ENCODE measurements at places on chromosomes 5 and 9.

DNA sequence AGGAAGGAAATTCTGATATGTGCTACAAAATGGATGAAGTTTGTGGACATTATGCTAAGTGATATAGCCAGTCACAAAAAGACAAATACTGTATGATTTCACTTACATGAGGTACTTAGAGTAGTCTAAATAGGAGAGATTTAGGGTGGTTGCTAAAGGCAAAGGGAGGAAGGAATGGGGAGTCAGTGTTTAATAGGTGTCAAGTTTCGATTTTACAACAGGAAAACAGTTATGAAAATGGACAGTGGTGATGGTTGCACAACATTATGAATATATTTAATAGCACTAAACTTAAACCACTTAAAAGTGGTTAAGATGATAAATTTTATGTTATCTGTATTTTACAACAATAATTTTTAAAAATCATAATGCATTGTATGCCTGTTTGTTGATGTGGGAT lies 40.4 kb upstream of the ECM2 start:
- DNase-seq, result no peak

GRCh38 chr9:81035171-81035570 lies 654.2 kb downstream of the TLE1 start:
- no peak for DNase-seq

- no peak for DNase-seq
Measured at GRCh38 chr5:170513856-170514525, 10.2 kb downstream of the KCNIP1 start.

- DNase-seq, result no peak
Measured at GRCh38 chr5:156031181-156031580, 295.8 kb upstream of the SGCD start.

DNA sequence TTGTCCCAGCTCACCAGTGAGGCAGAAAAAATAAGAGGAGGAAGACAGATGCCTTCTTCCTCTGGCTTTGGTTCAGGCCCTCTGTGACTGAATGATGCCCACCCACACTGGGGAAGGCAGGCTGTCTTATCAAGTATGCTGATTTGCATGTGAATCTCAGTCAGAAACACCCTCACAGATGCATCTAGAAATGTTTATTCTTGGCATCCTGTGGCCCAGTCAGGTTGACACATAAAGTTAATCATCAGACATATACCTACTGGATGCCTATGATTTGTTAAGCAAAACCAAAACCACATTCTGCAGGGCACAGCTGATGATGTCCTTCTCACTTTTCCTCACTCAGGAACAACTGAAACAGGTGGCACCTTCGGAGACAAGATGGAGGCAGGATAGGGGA lies 243.4 kb upstream of the KCNN2 start:
- no peak for DNase-seq

- DNase-seq, result peak; percentile 27
Measured at GRCh38 chr5:16994565-16994964, 58.5 kb upstream of the MYO10 start.

- no peak for DNase-seq
Measured at GRCh38 chr5:119336262-119336661, 19.6 kb upstream of the TNFAIP8 start.

GRCh38 chr9:96320749-96321280 lies 18.8 kb upstream of the HSD17B3 start:
- DNase-seq, result no peak

DNA sequence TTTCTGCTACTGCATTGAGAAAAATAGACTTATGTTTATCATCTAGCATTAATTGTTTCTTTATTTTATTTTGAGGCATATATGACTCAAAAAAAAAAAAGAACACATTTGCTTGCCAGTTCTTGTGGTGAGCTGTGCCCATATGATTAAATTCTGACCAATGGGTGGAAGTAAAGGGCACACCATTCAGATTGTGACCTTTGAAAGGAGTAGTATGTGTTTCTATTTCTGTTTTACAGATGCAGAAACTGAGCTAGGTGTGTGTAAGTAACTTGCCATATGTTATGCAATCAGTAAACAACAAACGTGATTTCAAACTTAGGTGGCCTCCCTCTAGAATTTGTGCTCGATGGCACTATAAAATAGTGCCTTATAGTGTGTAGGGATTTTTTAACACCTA lies 368.1 kb upstream of the EDIL3 start:
- DNase-seq, result no peak

DNA sequence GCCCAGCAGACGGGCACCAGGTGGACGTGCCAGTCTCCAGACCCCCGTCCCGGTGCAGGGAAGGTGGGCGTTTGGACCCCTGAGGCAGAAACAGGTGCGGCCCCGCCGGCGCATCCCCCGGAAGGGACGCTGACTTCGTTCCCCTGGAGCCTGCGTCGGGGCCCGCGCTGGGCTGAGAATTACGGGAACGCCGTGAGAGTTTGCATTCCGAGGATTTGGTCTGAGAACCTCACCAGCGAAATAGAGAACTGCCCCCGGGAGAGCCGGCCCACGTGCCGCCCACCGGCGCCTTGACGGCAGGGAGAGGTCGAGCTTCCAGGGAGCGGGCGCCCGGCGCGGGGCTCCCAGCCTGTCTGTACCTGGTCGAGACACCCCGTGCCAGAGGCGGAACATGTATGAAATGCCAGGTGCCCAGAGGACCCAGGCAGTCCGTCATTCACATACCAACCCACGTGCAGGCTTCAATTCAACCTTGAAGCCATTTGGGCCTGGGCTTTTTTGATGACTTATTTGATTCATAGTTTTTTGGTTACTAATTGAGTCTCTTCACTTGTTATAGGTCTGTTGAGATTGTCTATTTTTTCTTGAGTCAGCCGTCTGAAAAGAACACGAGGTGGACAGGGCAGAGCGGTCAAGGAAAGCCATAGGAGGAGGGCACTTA lies 877 bp upstream of the CAMSAP1 start:
- no peak for DNase-seq

DNA sequence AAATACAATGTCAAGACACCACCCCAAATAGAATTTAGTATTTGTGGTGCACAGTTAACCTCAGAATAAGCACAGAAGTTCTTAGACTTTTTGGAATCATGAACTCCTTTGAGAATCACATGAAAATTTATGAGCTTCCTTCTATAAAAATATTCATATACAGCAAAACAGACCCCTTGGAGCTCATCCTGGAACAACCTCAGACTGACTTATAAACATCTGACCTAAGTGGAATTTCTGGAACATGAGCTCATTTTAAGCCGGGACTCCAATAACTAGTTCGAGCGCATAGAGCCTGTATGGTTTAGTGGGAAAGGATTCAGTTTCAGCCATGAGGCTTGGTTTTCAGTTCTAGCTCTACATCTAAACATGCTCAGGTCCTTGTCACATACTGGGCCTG lies 192.3 kb downstream of the DEPDC1B start:
- DNase-seq, result no peak

DNA sequence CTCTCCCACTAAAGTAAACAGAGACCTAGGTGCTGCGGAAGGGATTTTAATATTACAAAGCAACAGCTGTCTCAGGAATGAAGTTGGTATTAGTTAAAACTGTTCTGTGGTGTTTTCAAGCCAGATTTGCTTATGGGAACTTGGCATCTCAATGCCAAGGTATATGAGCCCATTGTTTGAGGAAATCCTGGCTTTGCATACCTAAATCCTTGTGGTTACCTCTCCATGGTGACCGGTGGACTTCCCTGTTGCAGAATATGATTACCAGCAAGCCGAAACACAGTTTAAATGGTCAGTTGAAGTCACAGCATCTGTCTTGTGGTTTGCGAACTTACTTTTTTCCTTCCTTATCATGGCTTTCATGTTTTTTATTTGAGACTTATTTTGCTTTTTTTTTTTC lies 62.3 kb upstream of the TXNDC8 start:
- no peak for DNase-seq

DNA sequence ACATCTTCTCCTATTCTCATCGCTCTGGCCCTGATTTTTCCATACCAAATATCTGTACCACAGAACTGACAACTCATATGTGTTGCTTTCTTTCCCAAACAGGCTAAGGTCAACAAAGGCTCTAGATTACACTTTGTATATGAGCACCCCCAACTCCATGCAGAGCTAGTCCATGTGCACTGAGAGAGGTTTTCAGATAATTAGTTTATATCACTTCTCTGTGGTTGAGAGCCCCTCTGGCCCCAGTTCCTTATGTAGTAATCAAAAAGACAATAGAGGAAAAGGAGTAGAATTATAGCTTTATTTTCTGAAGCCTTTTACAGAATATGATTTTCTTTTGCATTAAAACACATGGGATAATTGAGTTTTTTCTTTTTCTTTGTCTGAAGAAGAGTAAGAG lies 120.0 kb downstream of the TRIO start:
- no peak for DNase-seq

DNA sequence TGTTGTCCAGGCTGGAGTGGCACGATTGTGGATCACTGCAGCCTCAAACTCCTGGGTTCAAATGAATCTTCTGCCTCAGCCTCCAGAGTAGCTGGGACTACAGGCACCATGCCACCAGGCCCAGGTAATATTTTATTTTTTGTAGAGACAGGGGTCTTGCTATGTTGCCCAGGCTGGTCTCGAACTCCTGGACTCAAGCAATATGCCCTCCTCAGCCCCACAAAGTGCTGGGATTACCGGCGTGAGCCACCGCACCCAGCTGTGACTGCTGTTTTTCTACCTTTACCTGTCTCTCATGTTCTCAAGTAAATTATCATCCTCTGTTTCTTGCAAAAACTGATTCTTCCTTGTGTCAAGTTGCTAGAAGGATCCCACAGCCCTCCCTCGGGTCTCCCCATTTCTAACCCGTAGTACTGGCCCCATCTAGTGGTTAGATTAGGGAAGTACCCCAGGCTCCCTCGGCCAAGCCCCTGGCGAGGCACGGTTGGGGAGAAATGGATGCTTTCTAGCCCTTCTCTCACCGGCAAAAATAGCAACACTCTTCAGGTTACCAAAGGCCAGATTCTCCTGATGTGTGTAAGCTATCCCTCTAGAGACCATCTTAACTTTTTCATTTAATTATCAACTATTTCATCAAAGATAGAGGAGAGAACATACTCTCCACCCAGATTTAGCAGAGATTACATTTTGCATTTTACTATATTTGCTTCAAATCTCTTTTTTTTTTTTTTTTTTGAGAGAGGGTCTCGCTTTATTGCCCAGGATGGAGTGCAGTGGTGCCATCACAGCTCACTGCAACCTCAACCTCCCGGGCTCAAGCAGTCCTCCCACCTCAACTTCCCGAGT lies 19.2 kb upstream of the TOR1B start:
- DNase-seq, result peak; percentile 44

DNA sequence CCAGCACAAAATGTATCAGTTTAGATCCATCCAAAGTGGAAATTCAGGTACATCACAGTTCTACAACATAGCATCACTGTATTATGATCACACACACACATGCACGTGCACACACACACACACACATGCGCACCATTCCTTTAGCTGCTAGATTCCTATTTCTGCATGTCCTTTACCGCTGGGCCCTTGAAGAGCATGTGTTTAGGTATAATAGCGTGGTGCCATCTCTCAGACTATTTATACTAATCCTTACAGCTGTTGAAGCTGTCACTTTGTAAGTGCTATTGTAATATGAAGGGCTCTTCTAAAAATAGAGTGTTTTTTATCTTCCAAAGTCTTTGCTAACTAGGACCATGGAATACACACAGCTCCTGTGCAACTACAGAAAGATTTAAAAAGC lies 308.8 kb upstream of the TRPC7 start:
- no peak for DNase-seq

GRCh38 chr5:38249301-38249700 lies 9.1 kb upstream of the EGFLAM start:
- DNase-seq, result no peak

DNA sequence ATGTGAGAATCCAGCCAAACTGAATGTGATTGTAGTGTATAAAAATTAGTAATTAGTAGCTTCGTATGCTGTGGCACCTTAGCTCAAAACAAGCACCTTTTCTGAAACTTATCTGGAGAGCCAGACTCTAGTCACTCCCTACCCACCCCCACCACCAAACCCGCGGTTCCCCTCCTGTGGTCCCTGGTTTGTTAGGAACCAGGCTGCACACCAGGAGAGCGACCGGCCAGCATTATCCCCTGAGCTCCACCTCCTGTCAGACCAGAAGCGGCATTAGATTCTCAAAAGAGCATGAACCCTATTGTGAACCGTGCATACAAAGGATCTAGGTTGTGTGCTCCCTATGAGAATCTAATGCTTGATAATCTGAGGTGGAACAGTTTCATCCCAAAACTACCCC lies 498.6 kb downstream of the CHSY3 start:
- DNase-seq, result no peak

DNA sequence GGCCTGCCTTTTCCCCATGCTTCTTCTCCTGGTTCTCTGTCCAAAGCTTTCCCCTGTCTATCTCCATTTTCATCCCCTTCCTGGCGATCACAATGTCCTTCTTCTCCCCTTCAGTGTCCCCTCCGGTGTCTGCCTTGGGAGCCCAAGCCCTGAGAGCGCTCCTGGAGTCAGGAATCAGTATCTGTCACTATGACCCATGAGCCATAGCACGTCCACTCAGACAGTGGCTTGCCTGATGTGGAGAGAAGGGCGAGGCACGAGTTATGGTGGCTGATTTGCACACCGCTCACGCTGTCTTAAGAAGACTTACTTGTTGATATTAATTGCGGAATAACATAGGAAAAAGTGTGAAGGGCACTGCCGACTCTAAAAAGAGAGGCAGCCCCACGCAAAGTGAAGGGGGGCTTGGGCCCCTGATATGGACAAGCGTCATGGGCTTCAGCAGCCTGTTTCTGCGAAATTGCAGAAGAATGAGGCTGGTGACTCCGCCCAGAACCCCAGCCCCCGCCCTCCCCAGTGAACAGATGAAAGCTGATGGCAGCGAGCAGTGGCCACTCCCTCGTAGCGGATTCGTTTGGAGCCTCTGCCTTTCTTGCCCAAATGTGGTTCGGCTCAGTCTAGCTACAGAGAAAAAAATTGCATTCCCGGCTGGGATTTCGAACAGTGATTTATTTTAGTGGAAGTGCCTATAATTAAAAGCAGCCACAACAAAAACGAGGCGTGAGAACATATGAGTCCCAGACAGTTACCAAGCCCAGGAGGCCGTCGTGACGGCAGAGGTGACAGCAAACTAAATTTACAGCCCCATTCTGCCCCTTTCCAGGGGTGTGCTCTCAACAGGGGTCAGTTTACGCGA lies 149.8 kb downstream of the ICE1 start:
- peak; percentile 54 for DNase-seq

DNA sequence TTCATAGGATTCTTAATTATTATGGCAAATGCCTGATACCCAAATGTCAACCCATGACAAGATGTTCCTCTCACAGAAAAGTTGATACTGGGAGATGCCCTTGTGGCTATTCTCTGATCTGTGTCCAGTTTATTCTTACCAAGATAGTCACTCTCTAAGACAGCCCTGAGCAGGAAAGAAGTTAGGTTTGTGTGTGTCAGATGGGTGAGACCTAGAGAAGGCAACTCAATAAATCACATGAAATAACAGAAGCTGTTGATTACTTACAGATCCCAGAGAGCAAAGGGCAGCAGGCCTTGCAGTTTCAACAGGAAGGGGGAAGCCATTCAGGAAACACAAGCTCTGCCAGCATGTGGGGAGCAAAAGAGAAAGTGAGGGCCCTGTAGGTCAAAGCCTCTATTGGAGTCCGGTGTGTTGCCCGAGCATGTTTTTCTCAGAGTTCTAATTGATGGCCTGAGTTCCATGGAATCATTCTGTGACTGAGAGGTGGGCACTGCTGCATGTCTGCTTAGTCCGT lies 1193.7 kb upstream of the CDH18 start:
- no peak for DNase-seq

GRCh38 chr5:31942546-31942945 lies 231.6 kb downstream of the GOLPH3 start:
- no peak for DNase-seq

GRCh38 chr9:137956688-137957385 lies 79.3 kb downstream of the CACNA1B start:
- no peak for DNase-seq

- no peak for DNase-seq
Measured at GRCh38 chr5:91329283-91329682, 53.8 kb downstream of the ARRDC3 start.

- no peak for DNase-seq
Measured at GRCh38 chr5:133154274-133155075, 102.7 kb downstream of the HSPA4 start.

Data from NCI-H1417 (cell line).